ENCODE measurements at places on chromosomes 13 and 19.

GRCh38 chr13:112586334-112586960 lies 1.5 kb downstream of the TUBGCP3 start:
- peak; percentile 29 for DNase-seq

GRCh38 chr13:105774739-105775460 lies 760.6 kb downstream of the EFNB2 start:
- DNase-seq = no peak

- no peak for DNase-seq
Observed at GRCh38 chr19:40800339-40800996, 1.5 kb downstream of the EGLN2 start.

GRCh38 chr13:66222127-66222526 lies 1008.0 kb downstream of the PCDH9 start:
- no peak for DNase-seq

- DNase-seq = no peak
Observed at GRCh38 chr13:19567820-19568534, 6.6 kb upstream of the TPTE2 start.

Measured in inflammatory macrophage treated with lipopolysaccharide for 1 hour (primary cell).